ENCODE measurements at places on chromosomes 3 and 15. TPM values are rescaled to one million over a fixed set of nuclear protein-coding genes. Genes with fewer than 3 reads are reported as not detected.

- no peak overlapping the region for H3K27ac ChIP-seq
- no peak for DNase-seq
- no peaks in the 10 kb centered on the region for H3K36me3 ChIP-seq
- H3K4me1 ChIP-seq: no peaks in the 10 kb centered on the region
Measured at GRCh38 chr3:58888087-58888486, 161.7 kb downstream of the CFAP20DC start.

GRCh38 chr3:39639344-39640236, 169.8 kb upstream of the MYRIP start:
- H3K4me1 ChIP-seq: peaks cover 3% of the 10 kb centered on the region
- H3K27me3 ChIP-seq: no peaks in the 10 kb centered on the region
- no peak for DNase-seq
- H3K36me3 ChIP-seq: no peaks in the 10 kb centered on the region
- H3K4me3 ChIP-seq: no peak overlapping the region

The CASR gene
- total RNA-seq: not detected

The NR2E3 gene
- not detected for total RNA-seq

GRCh38 chr15:49675041-49675440, 54.2 kb downstream of the DTWD1 start:
- no peak overlapping the region for H3K27ac ChIP-seq
- H3K27me3 ChIP-seq: peaks cover 17% of the 10 kb centered on the region
- H3K4me3 ChIP-seq: no peak overlapping the region

The GOLGA8M gene
- total RNA-seq: 7.7 TPM

- peaks cover 17% of the 10 kb centered on the region for H3K4me1 ChIP-seq
- DNase-seq: no peak
- H3K27me3 ChIP-seq: no peaks in the 10 kb centered on the region
- peaks cover 5% of the 10 kb centered on the region for H3K36me3 ChIP-seq
- no peak overlapping the region for H3K4me3 ChIP-seq
- no peak overlapping the region for H3K27ac ChIP-seq
Measured at GRCh38 chr3:112376241-112376911, 43.4 kb downstream of the CD200 start.

GRCh38 chr3:44106756-44107155, 134.9 kb upstream of the TOPAZ1 start:
- no peak overlapping the region for H3K27ac ChIP-seq
- H3K36me3 ChIP-seq: peaks cover 3% of the 10 kb centered on the region
- DNase-seq: no peak

- no peaks in the 10 kb centered on the region for H3K27me3 ChIP-seq
- H3K36me3 ChIP-seq: peaks cover 7% of the 10 kb centered on the region
- H3K4me3 ChIP-seq: no peak overlapping the region
- no peak for DNase-seq
Measured at GRCh38 chr15:52438047-52438446, 90.6 kb downstream of the MYO5A start.

The RETNLB gene
- total RNA-seq: not detected
